Ovary (tissue), 10 donors: ENCODE measurements at places on chromosomes 12 and 14. TPM values are rescaled to one million over a fixed set of nuclear protein-coding genes. Genes with fewer than 3 reads are reported as not detected.
A peak's percentile ranks its signal among the peaks of the same experiment; 100 is the strongest.

GRCh38 chr14:70803321-70804310 lies 5.7 kb downstream of the MAP3K9 start:
- DNase-seq, result no peak
- H3K4me3 ChIP-seq, result no peak overlapping the region
- no peaks in the 10 kb centered on the region for H3K27me3 ChIP-seq
- H3K36me3 ChIP-seq, result no peaks in the 10 kb centered on the region

- DNase-seq, result no peak
- no peaks in the 10 kb centered on the region for H3K27me3 ChIP-seq
- H3K4me3 ChIP-seq, result no peak overlapping the region
- no peaks in the 10 kb centered on the region for H3K4me1 ChIP-seq
- no peak overlapping the region for H3K27ac ChIP-seq
- no peaks in the 10 kb centered on the region for H3K36me3 ChIP-seq
These were observed 13.4 kb upstream of the PPP1R1A start for GRCh38 chr12:54601841-54602240.

BCL11B gene
- 0.43 TPM for total RNA-seq

- H3K4me3 ChIP-seq, result no peak overlapping the region
- H3K4me1 ChIP-seq, result no peaks in the 10 kb centered on the region
- DNase-seq, result no peak
- H3K27ac ChIP-seq, result no peak overlapping the region
These were observed 92.5 kb downstream of the SSPN start for GRCh38 chr12:26287671-26288381.

DNA sequence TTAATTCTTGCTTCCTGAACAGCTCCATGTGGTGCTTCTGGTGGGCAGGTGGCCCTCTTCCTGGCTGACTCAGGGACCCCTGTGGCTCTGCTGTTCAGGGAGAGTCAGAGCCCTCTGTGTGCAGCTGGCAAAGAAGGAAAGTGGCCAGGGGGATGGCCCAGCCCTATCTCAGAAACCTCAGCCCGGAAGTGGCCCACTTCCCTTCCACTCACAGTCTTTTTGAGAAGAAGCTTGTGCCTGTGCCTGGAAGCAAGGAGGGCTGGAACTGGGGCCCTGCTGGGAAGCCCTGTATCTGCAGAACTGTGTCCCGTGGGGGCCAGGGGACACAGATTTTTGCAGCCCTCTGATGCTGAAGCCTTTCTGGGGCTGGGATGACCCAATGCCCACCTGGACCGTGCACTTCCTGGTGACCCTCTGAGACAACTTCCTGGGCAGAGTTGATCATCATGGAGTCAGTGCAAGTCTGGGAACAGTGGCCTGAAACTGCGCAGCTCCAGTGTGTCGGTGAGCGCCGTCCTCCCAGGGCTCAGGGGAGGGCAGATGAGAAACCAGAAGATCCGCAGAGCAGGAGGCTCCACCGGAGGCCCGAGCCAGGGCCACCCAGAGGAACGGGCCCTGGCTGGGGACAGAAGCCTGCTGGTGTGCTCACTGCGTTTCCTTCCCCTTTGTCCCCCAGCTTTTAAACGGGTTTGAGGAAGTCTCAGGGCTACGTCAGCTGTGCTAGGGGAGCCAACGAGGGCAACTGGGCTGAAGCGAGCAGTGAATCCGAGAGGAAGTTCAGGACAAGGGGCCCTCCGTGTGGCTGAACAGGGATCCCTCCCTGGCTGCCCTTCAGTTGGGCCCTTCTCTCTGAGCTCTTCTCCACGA lies 217.4 kb upstream of the RTL1 start:
- no peaks in the 10 kb centered on the region for H3K4me1 ChIP-seq
- no peak for DNase-seq

TAS2R43 gene
- not detected for total RNA-seq

- DNase-seq, result no peak
- H3K36me3 ChIP-seq, result no peaks in the 10 kb centered on the region
- no peaks in the 10 kb centered on the region for H3K27me3 ChIP-seq
- no peak overlapping the region for H3K27ac ChIP-seq
These were observed 24.1 kb upstream of the SYCP3 start for GRCh38 chr12:101763246-101763931.

GRCh38 chr14:99239661-99240092 lies 32.3 kb downstream of the BCL11B start:
- no peaks in the 10 kb centered on the region for H3K36me3 ChIP-seq
- no peak for DNase-seq
- H3K27ac ChIP-seq, result no peak overlapping the region
- H3K4me3 ChIP-seq, result no peak overlapping the region
- no peaks in the 10 kb centered on the region for H3K27me3 ChIP-seq
- H3K4me1 ChIP-seq, result no peaks in the 10 kb centered on the region

ETFRF1 gene
- 29.3 TPM for total RNA-seq

DNA sequence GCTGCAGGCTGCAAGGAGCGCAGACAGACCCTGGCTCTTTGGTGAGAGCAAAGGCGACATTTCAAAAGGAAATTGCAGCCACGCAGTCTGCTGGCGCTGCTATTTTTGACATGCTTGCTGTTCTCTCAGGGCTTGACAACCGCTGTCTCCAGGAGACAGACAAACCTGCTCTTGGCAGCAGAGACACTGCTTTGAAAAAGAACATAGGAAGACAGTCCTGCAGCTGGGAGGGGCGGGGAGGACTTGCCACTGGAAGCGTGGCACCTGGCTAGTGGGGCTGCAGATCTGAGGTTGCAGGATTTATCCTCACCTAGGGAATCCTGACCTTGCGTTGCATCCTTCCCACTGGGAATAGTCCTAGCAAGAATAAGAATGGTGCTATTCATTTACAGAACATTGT lies 91.8 kb upstream of the KCNA1 start:
- no peaks in the 10 kb centered on the region for H3K27me3 ChIP-seq
- H3K4me1 ChIP-seq, result no peaks in the 10 kb centered on the region
- H3K27ac ChIP-seq, result no peak overlapping the region
- no peak overlapping the region for H3K4me3 ChIP-seq

DNA sequence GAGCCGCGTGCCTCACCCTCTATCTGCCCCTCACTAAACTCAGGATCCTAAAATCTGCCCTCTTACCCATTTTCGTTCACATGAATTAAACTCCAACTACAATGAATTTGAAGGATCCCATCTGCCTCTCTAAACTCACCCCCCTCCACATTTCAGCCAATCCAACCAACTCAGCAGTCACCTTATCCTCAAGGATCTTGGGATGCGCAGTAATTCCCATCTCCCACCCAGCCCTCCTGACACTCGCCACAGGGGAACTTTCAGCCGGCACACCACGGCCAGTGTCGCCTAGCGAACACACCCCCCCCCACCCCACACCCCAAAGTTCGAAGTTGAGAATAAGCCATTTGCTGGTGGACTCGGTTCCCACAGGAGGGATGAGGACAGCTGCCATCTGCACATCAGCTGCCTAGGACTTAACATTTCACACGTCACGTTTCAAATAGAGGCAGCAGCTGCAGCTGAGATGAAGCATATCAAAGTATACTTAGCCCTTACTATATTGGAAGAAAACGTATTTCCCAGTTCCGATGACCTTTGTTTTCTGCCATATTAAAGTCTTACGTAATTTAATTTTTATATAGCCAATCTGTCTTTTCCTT lies 8.7 kb upstream of the SELPLG start:
- H3K27ac ChIP-seq, result no peak overlapping the region
- no peaks in the 10 kb centered on the region for H3K36me3 ChIP-seq
- H3K4me1 ChIP-seq, result peaks cover 21% of the 10 kb centered on the region

GRCh38 chr12:88516811-88517210 lies 63.5 kb downstream of the KITLG start:
- no peak overlapping the region for H3K4me3 ChIP-seq
- H3K36me3 ChIP-seq, result no peaks in the 10 kb centered on the region
- no peaks in the 10 kb centered on the region for H3K27me3 ChIP-seq
- H3K4me1 ChIP-seq, result peaks cover 5% of the 10 kb centered on the region

DNA sequence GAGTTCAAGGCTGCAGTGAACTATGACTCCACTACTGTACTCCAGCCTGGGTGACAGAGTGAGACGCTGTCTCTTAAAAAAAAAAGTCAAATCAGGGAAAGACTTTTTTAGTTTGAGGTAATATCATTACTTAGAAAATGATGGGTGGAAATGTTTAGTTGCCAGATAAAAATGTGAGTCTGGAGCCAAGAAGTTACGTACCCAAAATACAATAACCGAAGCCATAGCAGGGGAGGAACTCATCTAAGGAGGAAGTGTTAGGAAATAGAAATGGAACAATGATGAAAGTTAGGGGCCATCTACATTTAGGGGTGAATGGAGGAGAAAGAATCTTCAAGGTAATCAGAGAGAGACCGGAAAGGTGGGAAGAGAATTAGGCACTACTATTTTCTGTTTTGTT lies 98.8 kb downstream of the DACT1 start:
- no peak overlapping the region for H3K27ac ChIP-seq
- no peak overlapping the region for H3K4me3 ChIP-seq
- H3K36me3 ChIP-seq, result no peaks in the 10 kb centered on the region
- no peak for DNase-seq

DNA sequence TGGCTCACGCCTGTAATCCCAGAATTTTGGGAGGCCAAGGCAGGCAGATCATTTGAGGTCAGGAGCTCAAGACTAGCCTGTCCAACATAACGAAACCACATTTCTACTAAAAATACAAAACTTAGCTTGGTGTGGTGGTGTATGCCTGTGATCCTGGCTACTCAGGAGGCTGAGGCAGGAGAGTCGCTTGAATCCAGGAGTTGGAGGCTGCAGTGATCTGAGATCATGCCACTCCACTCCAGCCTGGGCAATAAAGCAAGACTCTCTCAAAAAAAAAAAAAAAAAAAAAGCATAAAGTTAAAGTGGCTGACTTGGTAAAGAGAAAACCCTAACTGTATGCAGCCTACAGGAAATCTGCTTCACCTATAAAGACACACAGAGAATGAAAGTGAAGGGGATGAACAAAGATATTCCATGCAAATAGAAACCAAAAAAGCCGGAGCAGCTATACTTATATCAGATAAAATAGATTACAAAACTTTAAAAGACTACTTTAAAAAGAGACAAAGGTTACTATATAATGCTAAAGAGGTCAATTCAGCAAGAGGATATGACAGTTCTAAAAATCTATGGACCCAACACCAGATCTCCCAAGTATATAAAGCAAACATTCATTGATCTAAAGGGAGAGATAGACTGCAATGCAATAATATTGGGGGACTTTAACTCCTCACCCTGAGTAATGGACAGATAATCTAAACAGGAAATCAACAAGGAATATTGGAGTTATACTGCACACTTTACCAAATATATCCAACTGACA lies 4.1 kb downstream of the CLEC2B start:
- H3K27ac ChIP-seq, result no peak overlapping the region
- peak overlapping the region; percentile 3 for H3K4me3 ChIP-seq
- no peak for DNase-seq
- H3K36me3 ChIP-seq, result no peaks in the 10 kb centered on the region

DNA sequence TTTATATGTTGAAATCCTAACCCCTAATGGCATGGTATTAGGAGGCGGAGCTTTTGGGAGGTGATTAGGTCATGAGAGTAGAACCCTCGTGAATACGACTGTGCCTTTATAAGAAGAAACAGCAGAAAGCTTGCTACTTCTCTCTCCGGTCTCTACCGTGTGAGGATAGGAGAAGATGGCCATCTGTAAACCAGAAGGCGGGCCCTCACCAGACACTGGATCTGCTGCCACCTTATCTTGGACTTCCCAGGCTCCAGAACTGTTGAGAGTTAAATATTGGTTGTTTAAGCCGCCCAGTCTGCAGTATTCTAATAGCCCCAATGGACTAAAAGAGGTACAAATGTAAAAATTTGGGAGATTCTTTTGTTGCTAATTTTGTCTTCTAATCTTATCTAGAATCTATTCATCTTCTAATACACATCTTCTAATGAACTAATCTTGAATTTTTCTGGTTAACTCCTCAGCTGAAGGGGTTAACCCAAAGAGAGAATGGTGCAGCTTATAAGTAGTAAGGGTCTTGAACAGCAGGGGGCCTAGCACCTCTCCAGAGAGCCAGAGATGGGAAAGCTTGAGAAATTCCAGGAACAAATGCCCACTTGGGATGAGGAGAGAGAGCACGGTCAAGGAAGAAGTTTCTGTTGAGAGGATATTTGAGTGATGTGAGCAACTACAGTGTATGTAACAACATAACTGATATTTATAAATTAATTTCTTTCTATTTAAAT lies 264.0 kb upstream of the GRIP1 start:
- no peak for DNase-seq
- no peaks in the 10 kb centered on the region for H3K4me1 ChIP-seq
- H3K27ac ChIP-seq, result no peak overlapping the region
- no peak overlapping the region for H3K4me3 ChIP-seq

DNA sequence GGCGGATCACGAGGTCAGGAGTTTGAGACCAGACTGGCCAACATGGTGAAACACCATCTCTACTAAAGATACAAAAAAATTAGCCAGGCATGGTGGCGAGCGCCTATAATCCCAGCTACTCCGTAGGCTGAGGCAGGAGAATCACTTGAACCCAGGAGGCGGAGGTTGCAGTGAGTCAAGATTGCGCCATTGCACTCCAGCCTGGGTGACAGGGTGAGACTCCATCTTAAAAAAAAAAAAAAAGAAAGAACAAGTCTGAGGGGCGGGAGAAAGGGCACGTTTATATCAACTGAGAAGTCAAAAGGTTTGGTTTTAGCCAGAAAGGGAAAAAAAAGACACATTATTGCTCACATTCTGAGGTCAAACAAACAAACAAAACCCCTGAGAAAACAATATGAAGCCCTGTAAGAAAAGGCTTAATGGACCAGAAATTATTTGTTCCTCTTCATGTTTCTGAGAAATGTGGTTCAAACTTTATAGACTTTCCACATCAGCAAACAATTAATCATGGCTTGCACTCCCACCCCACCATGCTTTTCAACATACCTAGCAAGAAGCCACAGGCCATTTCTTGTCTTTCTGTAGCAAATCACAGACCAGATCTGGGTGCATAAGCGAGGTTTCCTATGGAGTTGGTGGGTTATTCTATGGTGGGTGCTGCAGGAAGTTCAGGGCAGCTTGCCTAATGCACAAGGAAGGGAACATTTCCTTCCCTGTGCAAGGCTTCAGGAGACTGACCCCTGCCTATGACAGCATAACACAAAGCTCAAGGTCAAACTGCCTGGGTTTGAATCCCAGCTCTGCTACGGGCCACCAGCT lies 80.1 kb downstream of the SSPN start:
- peaks cover 17% of the 10 kb centered on the region for H3K4me1 ChIP-seq
- no peak overlapping the region for H3K4me3 ChIP-seq
- H3K27ac ChIP-seq, result peak overlapping the region; percentile 11

TEAD4 gene
- 4.4 TPM for total RNA-seq
